ENCODE measurements at places on chromosomes 16 and 17. TPM values are rescaled to one million over a fixed set of nuclear protein-coding genes. Genes with fewer than 3 reads are reported as not detected.

DNA sequence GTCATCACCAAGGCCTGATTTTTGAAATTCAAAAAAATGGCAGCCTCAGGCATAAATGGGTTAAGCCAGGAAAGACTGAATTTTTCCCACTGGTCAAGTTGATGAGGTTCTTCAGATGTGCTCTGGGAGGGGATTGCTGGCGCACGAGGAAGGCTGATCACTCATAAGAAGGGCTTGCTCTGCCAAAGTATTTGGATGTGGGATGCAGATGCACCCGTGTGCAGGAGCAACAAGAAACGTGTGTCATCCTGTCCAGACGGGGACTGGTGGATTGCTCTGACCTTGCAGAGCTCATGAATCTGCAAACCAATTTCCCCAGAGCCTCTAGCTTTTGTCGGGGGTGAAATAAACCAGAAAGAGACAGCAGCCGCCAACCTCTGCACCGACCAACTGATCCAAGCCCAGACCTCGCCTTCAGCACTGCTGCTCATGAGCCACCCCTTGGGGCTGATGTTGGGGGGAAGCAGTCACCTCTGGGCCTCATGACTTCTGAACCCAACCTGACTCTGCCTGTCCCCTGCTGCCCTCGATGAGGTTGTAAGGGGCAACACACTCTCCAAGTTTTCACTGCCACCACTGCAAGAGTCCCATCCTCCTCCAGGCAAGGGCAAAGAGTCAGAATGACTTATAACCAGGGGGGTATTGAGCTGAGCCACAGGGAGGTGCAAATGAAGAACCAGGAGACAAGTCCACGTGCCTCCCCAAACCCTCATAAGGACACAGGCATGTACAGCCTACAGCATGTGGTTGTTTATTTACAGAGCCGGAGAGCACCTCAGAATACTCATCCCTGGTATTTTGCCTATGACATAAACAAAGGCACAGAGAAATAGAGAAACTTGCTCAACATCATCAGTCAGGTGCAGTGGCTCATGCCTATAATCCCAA, 452.0 kb downstream of the SOX9 start:
- no peak for DNase-seq

DNA sequence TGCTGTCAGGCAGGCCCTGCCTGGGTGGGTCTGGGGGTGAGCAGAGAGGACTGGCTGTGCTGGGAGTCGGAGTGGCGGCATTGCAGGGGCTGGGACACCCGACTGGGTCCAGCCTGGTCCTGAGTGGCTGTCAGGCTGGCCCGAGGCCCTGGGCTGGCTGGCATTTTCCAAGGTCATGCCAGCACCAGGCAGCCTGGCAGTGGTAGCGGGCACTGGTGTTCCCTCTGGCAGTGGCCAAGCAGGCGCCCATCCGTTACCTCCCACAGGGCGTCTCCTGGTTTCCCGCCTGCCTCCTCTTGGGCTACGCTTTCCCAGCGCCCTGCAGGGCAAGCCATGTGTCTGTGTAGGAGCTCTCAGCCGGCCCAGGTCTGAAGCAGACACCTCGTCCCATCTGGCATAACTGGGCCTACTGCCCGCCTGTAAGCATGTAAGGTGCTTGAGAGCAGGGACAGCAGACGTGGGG, 5.7 kb upstream of the PKMYT1 start:
- DNase-seq: no peak

FSCN2 gene
- 0.33 TPM for total RNA-seq

DNA sequence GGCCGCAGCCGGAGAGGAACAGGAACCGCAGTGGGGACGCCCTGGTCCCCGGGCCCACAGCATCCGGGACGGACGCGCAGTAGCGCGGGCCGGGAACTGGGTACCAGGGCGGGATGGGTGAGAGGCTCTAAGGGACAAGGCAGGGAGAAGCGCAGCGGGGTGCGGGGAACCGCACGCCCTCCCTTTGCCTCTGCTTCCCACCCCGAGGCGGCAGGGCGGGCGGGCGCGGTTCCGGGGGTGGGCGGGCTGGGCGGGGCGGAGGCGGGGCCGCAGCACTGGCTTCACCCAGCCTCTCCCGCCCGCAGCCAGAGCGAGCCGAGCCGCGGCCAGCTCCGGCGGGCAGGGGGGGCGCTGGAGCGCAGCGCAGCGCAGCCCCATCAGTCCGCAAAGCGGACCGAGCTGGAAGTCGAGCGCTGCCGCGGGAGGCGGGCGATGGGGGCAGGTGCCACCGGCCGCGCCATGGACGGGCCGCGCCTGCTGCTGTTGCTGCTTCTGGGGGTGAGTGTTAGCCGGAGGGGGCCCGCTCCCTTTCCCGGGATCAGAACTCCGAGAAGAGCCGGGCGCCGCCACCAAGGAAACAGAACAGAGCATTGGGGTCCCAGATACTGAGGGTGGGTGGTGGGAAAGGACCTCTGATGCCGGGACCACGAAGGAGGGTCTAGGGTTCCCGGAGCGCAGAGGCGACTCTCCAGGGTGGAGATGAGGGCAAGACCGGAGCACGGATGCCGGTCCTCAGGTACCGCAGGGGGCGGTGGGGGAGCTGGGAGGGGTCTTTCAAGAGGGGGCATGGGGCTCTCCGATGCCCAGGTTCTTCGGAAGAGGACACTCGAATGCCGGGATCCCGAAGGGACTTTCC, at the start of gene NGFR:
Gene NGFR, plus strand, starts transcription at position 308 of the 856 bp plus-strand sequence. Its CDS starts 125 bp downstream, at position 433.
- DNase-seq: peak; percentile 98

FOXO3B gene
- 5.1 TPM for total RNA-seq

GRCh38 chr16:27235055-27235937, 32.0 kb downstream of the KDM8 start:
- peak; percentile 78 for DNase-seq

DNA sequence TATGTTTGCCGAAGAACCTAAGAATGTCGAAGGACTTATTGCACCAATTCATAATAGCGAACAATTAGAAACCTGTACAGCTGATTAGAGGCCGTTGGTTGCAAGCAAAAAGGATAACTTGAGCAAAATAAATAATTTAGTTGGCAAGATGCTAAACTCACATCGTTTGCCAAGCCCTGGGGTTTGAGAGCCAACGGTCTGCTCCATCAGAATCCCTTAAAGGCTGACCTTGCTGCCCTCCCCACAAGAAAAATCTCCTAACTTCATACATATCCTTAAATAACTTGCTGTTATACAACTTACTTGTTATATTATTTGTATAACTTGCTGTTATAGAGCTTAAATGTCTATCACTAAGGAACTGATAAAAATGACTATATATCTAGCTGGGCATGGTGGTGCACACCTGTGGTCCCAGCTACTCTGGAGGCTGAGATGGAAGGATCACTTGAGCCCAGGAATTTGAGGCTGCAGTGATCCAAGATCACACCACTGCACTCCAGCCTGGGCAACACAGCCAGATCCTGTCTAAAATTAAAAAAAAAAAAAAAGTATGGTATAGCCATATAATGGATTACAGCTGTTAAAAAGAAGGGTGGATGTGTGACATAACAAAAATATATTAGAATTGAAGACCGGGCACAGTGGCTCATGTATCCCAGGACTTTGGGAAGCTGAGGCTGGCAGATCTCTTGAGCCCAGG, 1.9 kb upstream of the TRIM37 start:
- no peak for DNase-seq

ZNF750 gene
- total RNA-seq: not detected

CTNS gene
- 17.9 TPM for total RNA-seq

- no peak for DNase-seq
Measured at GRCh38 chr17:29368161-29368560, 22.0 kb upstream of the TAOK1 start.

- no peak for DNase-seq
Measured at GRCh38 chr16:14347706-14348105, 276.6 kb downstream of the MRTFB start.

DNA sequence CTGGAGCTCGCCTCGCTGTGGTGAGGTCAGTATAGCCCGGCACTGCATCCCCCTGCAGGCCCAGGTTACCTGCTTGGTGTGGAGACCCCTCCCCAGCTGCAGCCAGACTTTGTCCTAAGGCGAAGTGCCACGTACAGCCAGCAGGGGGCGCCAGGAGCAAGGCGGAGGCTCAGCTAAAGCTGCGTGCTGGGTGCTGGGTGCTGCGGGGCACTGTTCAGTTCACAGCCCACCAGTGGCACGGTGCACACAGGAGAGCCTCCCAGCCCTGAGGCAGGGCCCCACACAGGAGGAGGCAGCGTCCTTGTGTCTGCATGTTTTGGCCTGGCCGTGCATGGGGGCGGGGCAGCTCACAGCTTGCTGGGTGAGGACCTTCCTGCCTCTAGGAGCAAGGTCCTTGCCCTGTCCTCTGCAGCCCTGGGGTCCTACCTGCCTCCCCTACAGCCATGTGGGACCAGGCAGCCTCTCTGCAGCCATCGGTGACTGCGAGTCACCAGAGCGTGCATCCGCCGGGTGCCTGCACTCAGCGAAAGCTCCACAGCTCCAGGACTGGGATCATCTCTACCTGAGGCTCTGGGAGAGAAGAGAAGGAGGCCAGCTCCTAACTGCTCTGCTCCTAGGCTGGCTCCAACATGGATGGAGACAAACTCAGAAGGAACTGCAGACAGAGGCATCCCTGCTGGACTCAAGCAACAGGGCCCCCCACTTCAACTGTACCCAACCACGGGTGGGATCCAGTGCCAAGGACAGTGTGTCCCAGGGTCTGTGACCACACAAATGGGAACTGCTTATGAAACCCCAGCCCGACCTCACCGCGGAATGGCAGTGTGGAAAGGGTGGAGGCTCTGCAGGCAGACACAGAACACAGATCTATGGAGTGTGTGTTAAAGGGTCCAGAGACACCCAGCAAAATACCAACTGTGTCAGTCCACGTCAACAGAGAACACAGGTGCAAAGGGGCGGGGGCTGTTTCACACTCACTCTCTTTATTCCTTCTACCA, 19.0 kb downstream of the SLC7A5 start:
- peak; percentile 97 for DNase-seq

DNA sequence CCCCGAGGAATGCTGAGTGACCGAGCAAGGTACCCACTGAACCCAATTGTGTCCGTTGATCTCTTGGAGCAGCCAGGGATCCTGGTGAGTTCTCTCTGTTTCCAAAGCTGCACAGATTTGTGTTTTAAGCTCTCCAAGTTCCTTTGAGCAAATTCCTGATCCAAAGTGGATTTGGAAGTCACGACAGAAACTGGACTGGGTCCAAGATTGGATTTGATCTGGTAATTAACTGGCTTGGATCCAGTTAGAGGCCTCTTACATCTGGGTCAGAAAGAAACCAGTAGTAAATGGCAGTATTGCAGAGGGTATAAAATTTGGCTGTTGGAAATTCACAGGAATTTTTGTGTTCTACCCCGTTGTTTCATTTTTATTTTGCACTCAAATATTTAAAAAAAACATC, 119.5 kb downstream of the PMP22 start:
- DNase-seq: no peak

- DNase-seq: no peak
Measured at GRCh38 chr17:8884336-8884990, 17.0 kb upstream of the PIK3R6 start.

GRCh38 chr17:163514-164098, 17.8 kb downstream of the DOC2B start:
- DNase-seq: peak; percentile 89

DNA sequence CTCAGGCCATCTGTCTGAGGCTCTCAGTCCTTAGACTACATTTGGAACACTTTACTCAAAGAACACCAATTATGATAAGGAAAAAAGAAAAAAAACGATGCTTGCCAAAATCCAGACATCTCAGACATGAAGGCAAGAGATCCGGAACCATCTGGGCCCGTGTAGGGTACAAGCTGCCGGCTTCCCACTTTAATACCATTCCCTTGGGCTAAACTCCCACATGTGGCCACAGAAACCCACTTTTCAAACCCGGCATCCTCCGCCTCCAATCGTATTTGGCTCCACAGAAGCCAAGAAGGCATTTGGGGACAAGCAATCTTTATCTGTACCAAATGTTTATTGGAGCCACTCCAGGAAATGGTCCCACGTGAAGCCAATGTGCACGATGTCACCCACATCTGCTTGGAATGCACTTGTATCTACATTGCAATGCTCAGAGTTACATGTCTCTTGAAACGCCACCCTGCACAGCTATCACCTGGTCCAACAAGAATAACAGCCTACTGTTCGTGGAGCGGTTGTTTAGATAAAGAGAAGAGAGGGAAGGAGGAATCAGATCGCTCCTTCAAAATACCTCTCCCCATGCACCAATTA, 33.5 kb downstream of the XYLT1 start:
- DNase-seq: no peak

- DNase-seq: no peak
Measured at GRCh38 chr17:65634533-65634932, 73.1 kb upstream of the AXIN2 start.

DNA sequence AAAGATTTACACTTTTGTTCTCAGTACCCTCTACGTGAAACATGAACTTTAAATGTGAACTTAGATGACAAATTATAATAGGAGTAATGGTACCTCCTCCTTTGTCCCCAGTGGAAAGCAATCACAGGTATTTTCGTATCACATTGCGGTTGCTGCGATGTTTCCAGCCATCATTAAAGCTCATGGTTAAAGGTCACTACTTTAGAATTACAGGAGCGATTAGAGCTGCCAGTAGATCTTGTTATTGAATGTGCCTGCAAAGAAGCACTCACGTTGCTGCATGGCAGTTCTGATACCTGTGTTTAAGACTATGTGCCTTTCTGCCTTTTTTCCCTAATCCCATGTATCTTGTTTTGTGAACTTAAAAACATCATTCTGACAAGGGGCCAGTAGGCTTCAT, 301.0 kb downstream of the CPPED1 start:
- no peak for DNase-seq
